Amygdala (tissue), 56 donors: ENCODE measurements at places on chromosomes 6 and 20.

GRCh38 chr6:71724456-71725125 lies 161.8 kb upstream of the RIMS1 start:
- no peak for DNase-seq

DNA sequence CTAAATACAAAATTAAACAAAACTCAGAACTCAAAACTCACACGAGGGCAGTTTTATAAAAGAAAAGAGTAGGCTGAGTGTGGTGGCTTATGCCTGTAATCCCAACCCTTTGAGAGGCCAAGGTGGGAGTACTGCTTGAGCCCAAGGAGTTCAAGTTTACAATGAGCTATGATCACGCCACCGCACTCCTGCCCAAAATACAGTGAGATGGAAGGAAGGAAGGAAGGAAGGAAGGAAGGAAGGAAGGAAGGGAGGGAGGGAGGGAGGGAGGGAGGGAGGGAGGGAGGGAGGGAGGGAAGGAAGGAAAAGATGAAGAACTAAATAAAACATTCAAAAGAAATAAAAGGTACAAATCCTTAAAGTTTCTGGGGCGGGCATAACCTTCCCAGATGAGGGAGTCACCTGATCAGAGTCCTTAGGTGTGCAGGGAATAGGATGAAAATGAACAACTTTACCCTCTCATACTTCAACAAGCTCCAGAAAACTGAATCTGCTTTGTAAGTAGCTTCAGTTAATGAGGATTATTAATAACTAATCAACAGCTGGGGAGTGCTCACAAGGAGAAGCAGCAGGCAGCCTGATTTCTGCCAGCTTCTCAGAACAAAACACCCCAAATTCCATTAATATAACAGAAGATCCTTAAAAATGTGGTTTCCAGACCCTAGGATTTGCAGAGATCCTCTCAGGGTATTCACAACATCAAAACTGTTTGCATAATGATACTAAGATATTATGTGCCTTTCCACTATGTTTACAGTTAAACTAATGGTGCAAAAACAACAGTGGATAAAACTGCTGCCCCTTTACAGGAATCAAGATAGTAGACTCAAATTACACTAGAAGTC lies 21.8 kb downstream of the LMBRD1 start:
- no peak for DNase-seq

DNA sequence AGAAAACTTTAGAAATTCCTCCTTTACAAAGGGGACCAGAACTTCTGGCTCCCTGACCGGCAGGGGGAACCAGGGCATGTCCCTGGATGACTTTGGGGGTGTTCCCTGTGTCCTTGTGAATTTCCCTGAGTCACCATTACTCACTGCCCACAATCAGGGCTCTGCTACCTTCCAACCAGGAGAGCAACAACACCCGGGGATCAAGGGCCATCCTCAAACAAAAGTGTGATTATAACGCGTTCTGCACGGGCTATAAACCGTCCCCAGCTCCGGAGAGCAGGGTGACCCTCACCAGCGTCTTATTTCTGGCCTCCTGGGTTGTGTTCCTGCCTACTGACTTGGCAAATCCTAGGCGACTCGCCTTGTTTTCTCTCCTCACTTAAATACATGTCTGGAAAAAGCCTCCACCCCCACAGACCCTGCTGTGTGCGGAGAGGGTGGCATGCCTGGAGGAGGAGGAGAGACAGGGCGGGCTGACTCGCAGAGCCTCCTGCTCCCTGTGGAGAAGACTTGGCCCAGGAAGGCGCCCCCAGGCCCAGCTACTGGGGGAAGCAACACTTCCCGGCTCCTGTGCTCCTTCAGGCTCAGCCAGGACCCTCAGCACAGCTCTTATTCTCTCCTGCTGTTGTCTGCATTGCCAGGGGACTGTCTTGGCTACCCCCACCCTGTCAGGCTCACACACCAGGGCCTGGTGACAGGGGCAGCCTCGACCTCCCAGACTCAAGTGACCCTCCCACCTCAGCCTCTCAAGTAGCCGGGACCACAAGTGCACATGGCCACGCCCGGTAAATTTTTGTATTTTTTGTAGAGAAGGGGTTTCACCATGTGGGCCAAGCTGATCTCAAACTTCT lies 54.1 kb downstream of the FGD2 start:
- no peak for DNase-seq

DNA sequence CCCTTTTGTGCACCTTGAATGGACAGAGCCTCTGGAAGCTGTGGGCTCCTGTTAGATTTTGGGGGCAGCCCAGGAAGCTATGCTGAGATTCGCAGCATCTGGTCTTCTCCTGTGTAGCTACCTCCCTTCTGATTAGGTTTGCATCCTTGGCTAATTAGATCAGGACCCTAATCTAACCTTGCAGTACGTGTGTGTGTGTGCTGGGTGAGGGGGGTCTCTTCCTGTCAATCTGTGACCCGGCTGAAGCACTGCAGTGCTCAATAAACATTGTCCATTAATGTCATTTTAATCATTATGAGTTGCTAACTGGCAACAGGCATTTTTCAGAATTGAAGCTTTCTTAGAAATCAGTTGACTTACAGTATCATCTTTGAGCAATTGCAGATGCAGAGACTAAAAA lies 229.1 kb upstream of the STXBP5 start:
- no peak for DNase-seq

- DNase-seq: no peak
Measured at GRCh38 chr6:134170844-134171243, 118.4 kb upstream of the SLC2A12 start.

- DNase-seq: no peak
Measured at GRCh38 chr20:56223352-56223751, 25.2 kb upstream of the MC3R start.

- no peak for DNase-seq
Measured at GRCh38 chr20:1390581-1391403, 2.1 kb downstream of the FKBP1A start.

- DNase-seq: no peak
Measured at GRCh38 chr6:68652117-68652536, 17.0 kb downstream of the ADGRB3 start.

GRCh38 chr20:34703424-34704176 lies 544 bp upstream of the TP53INP2 start:
- no peak for DNase-seq

DNA sequence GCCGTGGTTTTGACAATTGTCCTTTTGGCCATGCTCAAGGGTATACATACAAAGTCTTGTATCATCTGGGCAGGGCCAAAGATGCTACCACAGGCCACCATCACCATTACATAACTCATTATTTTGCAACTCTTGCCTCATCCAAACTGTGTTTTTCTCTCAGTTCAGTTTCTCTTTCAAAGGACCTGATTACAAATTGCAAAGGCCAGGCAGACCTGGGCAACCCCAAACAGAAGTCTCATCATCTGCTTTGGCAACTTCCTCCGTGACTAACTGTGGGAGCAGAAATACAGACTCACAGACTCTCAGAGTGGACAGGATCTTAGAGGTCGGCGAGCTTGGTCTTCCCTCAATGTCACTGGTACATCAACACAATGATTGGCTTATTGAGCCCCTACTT lies 117.8 kb upstream of the NEDD9 start:
- no peak for DNase-seq

GRCh38 chr6:153210083-153210482 lies 79.0 kb upstream of the RGS17 start:
- DNase-seq: no peak

DNA sequence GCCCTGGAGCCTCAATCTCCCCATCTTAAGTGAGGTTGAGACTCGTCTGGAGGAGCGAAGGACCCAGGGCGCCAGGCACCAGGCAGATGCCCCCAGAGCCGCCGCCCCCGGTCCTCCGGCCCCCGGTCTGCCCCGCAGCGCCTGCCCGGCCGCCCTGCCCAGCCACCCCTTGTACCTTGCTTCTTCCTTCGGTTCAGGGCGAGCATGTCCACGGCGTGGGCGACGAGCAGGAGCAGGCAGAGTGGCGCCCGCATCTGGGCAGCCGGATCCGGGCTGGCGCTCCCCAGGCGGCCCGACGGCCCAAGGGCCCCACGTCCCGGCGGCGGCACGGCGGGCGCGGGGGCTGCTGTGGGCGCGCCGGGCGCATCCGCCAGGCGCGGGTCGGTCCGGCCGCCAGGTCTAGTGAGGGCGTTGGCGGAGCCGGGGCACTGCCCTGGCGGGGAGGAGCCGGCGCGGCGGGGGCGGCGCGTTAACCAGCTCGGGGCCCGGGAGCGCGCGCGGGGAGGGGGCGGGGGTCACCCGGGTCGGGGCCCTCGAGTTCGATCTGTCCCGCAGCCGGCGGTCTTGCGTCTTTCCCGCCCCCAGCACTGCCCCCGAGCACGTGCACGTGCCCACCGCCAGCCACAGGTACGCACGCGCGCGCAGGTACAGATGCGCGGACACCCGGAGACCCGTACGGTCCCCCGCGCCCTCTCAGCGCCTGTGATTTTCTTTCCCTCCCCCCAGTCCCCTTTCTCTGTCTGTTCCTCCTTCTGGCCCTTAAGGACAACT lies at the start of gene RSPO4:
Gene RSPO4, minus strand, starts transcription at position 401 of the 771 bp plus-strand sequence. Its CDS starts 147 bp downstream, at position 254.
- no peak for DNase-seq

- no peak for DNase-seq
Measured at GRCh38 chr6:47344022-47344421, 34.3 kb upstream of the TNFRSF21 start.

- DNase-seq: no peak
Measured at GRCh38 chr6:149484733-149485700, at the start of gene ZC3H12D. Gene ZC3H12D (minus strand): TSS chr6:149485014. CDS start chr6:149474543, 10,471 bp downstream.

DNA sequence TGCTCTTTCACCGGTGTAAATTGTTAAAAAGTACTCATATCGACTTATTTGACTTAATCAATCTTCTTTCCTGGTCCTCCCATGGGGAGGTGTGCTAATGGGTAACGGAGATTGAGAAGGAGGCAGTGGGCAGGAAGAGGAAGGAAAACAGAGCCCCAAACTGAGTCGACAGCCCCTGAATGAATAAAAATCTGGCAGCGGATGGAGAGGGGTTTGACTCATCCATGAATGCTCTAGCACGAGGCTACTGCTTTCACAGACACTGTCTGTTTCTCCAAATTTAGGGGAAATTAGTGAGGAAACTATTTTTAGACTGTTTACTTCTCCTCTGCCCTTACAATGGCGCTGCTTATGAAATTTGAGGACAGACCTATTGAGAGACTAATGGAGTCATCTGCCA lies 142.2 kb upstream of the ATXN1 start:
- no peak for DNase-seq

GRCh38 chr20:4406627-4407026 lies 315.1 kb upstream of the PRND start:
- DNase-seq: no peak

GRCh38 chr20:35172434-35172806 lies 548 bp downstream of the PROCR start:
- no peak for DNase-seq

DNA sequence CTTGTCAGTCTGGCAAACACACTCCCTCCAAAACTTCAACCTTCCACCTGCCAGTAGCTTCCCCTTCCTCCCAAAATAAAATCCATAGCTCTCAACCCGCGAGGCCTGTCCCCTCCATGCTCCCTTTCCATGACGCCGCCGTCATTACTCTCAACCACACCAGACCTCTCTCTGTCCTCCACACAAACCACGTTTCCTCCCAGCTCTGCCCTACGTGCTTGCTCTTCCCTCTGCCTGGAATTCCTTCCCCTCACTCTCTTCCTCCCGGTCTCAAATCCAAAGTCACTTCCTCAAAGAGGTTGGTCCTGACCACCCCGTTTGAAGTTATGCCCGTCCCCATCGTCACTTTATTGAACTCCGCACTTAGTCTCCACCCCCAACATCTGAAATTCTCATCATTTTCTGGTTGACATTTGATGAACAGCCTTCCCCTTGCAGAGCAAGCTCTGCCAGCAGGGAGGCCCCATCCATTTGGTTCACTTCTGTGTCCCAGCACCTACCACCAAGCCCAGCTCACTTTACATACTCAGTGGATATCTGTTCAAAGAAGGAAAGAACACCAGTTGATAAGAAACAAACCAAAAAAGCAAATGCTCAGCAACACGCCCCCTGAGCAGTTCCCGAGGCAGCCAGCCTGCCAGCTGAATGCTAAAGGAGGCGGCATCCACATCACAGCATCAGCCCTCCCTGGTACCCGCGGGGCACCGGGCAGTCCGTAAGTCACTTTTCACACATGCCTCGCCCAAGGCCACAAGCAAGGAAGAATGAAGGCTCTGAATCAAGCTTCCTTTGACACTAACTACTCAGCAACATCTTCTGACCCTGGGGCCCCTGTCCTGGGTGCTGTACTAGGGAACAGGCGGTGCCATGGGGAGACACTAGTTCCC lies 125.0 kb downstream of the NFATC2 start:
- DNase-seq: no peak

DNA sequence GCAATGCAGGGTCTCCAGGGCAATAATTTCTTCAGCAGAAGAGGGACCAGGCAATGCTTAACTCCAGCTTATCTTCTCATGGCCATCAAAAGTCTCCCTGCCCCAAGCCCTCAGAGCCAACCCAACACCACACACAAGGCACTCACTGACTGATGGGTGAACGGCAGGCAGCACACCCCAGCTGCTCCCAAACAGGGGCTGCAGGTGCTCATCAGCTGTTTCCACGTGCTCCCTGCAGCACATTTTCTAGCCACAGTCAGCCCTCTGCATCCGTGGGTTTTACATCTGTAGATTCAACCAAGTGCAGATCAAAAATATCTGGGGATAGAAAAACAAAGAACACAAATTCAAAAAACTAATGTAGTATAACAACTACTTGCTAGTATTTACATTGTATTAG lies 4.0 kb upstream of the GABRR1 start:
- no peak for DNase-seq

DNA sequence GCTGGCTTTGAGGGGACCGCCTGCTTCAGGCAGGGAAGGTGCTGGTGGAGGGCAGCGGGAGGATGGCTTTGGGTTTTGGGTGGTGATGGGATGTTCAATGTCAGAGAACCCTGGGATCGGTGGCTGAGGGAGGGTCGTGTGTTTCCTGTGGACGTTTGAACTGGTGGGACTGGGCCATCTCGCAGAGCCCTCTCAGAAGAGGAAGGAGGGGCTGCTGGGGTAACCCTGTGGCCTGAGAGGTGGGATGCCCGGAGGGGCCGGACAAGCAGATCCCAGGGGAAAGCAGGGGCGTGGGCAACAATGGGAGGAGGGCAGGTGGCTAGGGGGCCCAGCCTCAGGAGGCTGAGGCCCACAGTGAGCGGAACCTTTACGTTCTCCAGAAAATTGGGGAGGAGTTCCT lies 34.9 kb downstream of the PYGB start:
- no peak for DNase-seq

- DNase-seq: no peak
Measured at GRCh38 chr20:45140836-45141235, 16.6 kb upstream of the WFDC12 start.

DNA sequence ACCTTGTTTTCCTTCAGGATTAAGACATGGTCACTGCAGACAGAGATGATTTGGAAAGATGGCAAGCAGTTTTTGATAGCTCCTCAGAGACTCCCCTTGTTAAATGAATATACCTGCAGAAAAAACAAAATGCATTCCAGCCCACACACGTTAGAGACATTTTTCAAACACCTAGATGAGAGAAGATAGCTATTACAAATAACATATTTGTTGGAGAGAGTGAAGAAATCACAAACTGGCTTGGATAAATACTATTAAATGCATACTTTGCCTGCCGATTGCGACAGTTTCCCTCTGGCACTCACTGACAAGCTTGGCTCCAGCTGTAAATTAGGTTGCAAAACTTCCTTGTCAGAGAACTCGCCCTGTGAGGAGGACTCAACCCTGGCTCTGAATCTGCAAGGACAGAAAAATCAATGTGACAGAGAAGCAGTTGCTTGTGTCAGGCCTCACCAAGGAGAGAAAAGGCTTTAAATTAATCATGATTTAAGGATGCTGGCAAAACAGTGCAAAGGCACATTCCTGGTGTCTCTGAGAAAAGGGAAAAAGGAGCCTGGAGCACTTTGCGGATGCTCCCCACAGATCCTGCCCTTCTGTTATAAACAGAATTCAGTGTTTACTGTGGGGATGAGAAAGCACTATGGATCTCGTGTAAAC lies 423.7 kb upstream of the MARCKS start:
- DNase-seq: no peak
